MM.1S (cell line): ENCODE measurements at places on chromosomes 11 and 22.

DNA sequence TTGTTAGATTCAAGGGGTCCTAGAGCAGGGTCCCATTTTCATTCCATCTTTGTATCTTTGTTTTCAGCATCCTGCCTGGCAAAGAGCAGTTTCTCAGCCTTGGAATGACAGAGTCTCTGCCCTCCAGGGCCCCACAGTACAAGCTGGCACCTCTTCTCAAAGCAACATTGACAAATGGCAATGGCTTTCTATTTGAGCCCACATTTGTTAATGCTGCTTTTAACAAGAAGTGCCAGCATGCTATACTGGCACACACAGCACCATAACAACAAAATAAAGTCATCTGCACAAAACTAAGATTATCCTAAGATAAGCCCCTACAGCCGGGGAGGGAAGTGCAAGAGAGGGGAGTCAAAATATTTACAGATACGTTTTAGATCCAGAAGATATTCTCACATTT, 309.7 kb upstream of the C11orf87 start:
- no peak for DNase-seq

DNA sequence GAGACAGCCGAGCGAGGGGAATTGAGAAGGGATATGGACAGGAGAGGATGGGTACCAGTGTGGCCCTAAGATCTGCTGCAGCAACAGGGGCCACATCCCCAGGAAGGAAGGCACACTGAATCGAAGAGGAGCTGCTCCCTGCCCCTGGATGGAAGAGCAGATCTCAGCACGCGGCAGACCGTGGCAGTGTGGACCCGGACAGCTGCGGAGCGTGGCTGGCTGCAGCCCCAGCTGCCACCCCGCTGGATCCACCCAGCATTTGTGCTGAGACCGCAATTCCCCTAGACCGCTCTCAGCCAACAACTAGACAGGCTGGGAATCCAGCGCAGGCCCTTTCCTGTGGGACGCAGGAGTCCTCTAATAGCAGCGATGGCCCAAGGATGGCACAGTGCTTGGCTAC, 94.7 kb downstream of the NECTIN1 start:
- no peak for DNase-seq

- peak; percentile 19 for DNase-seq
These were observed 22.5 kb downstream of the SUN2 start for GRCh38 chr22:38733329-38733723.

- no peak for DNase-seq
These were observed 7.0 kb downstream of the GRAMD4 start for GRCh38 chr22:46626911-46627805.

GRCh38 chr22:30079952-30080533, at the start of gene HORMAD2:
Gene HORMAD2 (plus strand): TSS chr22:30080464. CDS start chr22:30093953, 13,489 bp downstream.
- DNase-seq: peak; percentile 14

- DNase-seq: no peak
These were observed 15.0 kb upstream of the EHD1 start for GRCh38 chr11:64893194-64894069.

GRCh38 chr11:66974724-66975404, at the start of gene C11orf86:
Gene C11orf86 (plus strand): TSS chr11:66975304. CDS start chr11:66975363, 59 bp downstream.
- no peak for DNase-seq

- no peak for DNase-seq
These were observed 650.7 kb downstream of the FAM181B start for GRCh38 chr11:82082976-82083375.

- no peak for DNase-seq
These were observed 19.5 kb upstream of the TPH1 start for GRCh38 chr11:18065572-18065971.

DNA sequence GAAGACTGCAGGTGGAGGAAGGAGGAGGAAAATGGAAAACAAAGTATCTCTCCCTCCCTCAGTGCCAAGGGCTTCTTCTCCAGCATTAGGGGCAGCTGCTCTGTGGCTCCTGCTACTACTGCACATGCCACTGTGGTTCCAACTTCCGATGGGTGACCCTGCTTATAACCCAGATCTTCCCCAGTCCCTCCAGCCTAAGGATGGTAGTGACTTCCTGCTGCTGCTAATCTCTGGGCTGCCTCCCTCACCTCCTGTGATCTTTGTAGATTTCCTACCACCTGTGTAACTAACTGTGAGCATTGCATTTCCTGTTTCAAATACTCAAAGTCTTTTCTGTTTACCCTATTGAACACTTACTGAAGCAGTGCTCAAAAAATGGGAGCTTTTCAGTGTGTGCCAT, 28.7 kb upstream of the TRPC6 start:
- peak; percentile 10 for DNase-seq

DNA sequence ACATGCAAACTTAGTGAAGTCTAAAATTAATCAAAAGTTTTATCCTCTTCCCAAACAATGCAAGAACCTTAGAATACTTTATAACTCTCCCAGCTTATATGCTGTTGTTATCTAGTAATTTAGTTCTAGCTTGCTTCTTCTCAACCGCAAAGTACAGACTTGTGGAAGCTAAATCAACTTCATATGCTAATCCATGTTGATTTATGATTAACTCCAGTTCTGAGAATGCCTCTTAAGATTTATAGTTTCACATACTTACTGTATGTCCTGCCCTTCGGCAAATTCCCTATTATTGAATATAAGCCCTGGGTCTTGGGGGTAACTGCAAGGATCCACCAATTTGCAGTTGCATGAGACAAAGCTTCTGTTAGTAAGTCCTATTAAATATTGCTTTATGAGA, 17.6 kb upstream of the SLC35F2 start:
- no peak for DNase-seq

- DNase-seq: no peak
These were observed 36.3 kb downstream of the SLC5A1 start for GRCh38 chr22:32079130-32080089.

DNA sequence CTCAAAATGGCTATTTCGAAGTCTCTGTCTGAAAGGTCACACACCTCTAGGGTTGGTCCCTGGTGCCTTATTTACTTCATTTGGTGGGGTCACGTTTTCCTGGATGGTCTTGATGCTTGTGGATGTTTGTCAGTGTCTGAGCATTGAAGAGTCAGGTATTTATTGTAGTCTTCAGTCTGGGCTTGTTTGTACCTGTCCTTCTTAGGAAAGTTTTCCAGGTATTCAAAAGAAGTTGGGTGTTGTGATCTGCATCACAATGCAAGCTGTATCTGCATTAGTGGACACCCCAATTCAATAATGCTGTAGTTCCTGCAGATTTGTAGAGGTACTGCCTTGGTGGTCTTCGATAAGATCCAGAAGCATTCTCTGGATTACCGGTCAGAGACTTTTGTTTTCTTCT, 63.5 kb upstream of the TP53AIP1 start:
- DNase-seq: no peak

- DNase-seq: no peak
These were observed 11.2 kb downstream of the MPST start for GRCh38 chr22:37030560-37031281.

DNA sequence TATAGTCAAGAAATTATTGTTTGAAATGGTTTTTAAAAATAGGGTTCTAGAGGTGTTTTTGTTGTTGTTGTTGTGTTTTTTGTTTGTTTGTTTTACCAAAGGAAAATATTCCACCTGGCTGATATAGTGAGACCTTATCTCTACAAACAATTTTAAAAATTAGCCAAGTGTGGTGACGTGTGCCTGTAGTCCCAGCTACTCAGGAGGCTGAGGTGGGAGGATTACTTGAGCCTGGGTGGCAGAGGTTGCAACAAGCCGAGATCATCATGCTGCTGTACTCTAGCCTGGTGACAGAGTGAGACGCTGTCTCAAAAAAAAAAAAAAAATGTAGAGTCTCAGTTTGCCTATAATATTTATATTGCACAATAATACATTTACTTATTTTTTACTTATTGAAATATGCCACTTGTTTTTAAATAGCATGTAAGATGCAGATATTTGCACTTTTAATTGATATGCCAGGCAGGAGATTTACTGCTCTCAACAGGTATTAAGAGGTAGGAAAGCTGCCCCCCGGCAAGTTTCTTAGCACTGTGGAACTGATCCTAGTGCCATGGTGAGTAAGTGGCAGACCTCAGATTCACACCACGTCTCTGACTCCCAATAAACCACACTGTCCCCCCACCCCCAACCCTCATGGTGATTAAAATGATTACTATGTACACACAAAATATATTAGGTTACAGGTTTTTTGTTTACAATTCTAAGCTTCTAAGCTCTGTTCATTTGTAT, 157.4 kb downstream of the TEAD1 start:
- DNase-seq: no peak

GRCh38 chr11:66035653-66036333, 9.5 kb upstream of the CATSPER1 start:
- DNase-seq: no peak

DNA sequence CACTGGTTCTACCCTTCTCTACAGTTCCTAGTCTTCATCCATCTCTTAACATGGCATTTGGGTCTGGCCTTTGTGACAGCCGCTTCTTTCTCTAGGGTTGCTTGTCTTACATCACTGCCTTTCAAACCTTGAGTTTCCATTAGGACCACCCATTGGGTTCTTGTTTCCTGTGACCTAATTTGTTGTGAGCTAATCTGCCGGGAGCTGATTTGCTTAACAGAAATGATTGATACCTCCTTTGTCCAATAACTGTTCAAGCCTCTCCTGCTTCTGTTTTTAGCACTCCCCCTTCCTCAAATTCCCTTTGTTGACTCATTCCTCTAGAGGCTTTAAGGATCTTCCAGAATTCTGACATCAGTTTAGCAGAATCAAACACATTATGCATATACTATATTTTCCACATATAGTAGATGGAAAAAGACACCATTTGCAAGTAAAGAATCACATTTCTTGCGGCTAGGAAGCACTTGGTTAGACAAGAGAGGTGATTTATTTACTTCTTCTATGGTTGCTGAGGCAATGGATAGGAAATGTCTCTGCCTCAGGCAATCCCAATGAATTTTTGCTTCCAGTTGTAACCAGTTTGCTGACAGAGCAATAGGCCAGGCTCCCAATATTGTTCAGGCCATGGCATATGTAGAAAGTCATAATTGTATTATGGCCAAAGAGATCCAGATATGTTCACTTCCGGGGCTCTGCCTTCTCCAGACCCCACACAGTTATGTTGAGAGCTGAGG, 130.7 kb downstream of the SNX19 start:
- no peak for DNase-seq

- DNase-seq: no peak
These were observed 54.0 kb downstream of the ZNRF3 start for GRCh38 chr22:28937206-28938025.

- no peak for DNase-seq
These were observed 151.6 kb upstream of the MTMR2 start for GRCh38 chr11:96075532-96075959.

DNA sequence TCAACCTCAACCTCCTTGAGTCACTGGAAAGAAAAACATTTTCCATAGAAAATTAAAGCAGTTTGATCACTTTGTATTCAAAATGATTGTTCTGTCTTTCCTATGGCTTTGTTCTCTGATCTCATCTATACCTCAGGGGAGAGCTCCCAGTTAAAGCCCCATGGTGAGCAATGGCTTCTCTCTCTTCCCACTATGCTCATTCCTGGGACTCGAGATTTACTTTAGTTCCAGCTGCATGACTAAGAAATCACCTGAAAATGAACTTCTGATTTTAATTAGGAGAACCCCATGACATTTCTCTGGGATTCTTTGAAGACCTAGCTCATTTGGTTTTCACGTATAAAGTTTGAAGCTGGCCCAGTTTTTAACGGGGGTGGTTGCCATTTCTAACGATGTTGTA, 921.5 kb downstream of the OPCML start:
- no peak for DNase-seq

- DNase-seq: no peak
These were observed 21.7 kb upstream of the IFITM3 start for GRCh38 chr11:342328-342727.

DNA sequence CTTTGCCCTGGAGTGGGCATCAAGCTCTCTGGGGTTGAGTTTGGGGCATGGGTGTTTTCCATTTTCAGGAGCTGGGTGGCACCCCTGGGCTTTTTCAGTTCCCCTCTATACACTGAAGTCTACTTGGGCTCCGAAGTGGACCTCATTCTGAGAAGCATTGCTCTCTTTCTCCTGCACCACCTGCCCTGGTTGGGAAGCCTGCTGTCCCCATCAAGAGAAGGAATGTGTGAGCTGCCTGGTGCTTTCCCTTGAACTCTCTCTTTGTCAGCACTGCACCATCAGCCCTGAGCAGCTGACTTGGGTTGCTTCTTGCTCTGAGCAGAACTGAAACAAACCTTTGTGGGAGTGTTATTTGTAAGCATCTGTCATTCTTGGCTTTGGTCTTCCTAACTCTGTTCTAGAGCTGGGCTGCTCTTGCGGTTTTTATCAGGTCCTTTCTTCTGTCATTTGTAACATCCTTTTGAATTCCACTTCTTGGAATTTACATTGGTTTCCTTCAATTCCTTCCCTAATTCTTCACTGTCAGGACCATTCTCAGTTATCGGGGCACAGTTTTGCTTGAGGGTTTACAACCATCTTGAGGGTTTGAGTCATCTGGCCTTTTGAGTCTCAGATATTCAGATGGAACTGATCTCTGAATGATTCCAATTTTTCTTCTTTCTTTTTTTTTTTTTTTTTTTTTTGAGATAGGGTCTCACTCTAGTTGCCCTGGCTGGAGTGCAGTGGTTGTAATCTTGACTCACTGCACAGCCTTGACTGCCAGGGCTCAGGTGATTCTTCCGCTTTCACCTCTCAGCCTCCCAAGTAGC, 20.5 kb downstream of the UBE2L3 start:
- peak; percentile 77 for DNase-seq

DNA sequence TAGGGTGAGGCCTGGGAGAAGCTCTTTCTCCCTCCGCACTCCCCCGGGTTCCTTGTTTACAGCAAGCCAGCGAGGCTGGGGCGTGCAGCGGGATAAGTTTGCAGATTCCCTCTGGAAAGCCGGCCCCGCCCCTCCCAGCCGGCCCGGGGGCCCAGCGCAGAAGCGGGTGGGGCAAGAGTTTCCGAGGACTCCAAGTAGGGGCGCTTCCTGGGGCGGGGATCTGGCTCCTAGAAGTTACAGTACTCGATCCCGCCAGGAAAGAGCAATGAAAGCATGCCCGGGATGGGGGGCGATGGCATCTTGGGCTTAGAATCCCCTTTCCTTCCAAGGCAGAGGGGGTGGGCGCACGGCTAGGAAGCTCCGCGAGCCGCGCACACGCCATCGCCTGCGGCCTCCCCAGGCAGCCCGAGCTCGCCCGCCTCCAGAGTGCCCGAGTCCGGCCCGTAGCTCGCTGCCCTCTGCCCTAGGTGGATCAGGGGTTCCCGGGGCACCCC, 385 bp downstream of the TST start:
- no peak for DNase-seq

DNA sequence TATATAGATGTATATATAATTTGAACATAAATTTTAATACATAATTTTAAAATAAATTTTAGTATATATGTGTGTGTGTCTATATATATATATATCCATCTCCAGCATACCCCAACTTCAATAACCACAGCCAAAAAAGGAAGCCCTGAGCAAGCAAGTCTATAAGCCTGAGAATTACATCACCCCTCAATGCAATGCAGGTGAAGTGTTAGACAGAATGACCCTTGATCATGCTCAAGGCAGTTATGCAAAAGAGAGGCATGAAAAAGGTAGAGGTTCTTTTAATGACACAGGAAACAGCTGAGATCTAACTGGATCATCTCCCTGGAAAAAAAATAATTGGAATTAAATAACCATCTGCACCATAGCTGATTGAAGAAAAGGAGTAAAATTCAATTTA, 557.9 kb upstream of the ANO5 start:
- DNase-seq: no peak

- no peak for DNase-seq
These were observed 129.5 kb upstream of the TBCEL start for GRCh38 chr11:120894202-120894985.
